Frontal cortex (tissue), 4 donors: ENCODE measurements at places on chromosomes 11 and 22.

DNA sequence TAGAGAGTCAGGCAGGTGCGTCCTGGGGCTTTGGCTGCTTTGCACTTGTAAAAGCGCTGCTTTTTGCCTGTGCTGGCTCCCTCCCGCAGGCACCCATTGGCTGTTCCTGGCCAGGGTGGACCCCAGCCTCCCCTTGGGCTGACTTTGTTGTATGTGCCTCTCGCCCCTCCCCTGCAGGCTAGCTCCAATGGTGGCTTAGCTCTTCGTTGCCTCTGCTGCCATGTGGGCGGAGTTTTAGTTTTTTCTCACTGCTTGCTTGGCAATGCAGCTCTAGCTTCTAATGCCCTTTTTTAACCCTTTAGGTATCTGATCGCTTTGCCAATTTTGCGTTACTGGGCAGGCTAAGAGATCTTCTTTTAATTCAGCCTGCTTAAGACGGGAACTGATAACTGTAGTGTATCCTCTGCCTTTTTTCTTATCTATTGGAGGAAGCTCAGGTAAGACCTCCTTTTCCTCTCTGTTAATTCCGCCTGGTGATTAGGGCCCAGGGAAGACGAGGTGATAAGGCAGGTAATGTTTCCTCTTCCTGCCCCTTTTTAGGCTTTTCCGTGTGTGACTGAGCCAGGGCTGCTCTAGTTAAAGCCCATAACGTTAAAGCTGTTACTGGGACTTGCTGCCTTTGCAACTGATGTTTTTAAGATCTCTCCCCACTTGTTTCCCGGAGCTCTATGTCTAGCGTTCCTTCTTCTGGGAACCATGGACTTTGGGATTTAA is 11.7 kb upstream of the GLYATL1 start:
- no peak for DNase-seq

DNA sequence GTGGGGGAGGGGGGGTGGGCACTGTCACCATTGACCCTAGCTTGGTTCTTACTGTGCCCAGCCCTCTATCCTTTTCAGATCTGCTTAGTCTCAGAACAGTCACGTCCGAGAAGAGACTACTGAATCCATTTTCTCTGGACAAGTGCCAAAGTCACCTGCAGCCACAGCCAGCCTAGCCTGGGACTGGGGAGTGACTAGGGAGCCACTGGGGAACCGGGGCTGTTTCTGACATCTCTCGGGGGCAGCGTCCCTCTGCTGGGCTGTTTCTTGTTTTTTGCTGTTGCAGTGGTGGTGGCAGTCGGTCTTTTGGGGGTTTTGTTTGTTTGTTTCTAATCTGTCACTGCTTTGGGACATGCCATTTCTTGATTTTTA is 8.7 kb downstream of the SLC37A2 start:
- DNase-seq = no peak

DNA sequence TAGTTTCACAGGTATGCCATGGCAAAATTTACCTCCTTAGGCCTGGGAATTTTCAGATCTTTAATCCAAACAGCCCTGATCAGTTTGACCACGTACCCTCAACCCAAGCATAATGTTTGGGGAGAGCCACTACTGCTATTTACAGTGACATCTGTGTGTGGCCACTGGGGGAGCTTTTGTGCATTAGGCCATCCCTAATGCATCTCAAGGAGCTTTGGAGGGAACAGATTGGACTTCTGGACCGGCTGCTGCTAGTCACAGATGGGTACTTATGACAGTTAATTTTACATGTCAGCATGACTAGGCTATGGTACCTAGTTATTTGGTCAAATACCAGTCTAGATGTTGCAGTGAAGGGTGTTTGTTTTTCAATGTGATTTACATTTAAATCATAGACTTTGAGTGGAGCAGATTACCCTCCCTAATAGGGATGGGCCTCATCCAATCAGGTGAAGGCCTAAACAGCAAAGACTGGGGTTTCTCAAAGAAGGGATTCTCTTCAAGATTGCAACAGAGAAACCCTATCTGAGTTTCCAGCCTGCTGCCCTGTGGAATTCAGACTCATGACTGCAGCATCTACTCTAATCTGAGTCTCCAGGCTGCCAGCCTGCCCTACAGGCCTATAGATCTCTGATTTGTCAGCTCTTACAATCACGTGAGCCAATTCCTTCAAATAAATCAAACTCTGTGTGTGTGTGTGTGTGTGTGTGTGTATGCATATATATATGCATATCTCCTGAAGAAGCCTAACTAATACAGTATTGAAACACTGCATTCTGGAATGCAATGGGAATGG is 38.0 kb upstream of the GALNT18 start:
- DNase-seq = no peak

- DNase-seq = no peak
Measured at GRCh38 chr22:43296276-43296902, 46.8 kb downstream of the SCUBE1 start.

- no peak for DNase-seq
Measured at GRCh38 chr11:2924821-2925675, 4.2 kb downstream of the PHLDA2 start.

- DNase-seq = no peak
Measured at GRCh38 chr11:117569911-117570310, 227.1 kb downstream of the DSCAML1 start.

GRCh38 chr11:40974186-40974795 is 485.2 kb downstream of the LRRC4C start:
- no peak for DNase-seq

DNA sequence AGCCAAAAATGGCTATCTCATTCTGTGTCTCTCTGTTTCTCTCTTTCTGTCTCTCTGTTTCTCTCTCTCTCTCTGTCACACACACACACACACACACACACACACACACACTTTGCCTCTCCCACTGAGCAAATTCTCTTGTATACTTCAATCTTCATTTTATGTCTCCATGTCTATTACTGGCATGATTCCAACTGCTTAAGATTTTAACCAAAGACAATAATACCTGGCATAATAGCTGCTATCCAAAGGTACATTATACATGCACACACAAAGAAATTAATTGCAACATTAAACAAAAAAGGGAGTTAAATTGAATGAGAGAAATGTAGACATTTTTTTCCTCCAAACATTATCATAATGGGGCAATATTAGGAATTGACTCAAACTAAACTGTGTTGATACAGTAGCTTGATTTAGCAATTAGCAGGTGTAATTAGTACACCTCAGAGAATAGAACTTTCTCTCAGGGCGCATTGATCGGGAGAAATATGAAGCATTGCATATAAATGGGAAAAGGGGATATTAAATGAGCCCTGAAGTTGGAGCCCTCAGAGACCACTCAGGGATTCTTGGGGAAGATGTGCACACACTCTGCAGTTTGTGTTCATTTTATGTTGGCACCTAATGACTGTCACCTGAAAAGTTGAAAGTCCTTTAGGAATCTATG is 17.4 kb upstream of the SLC1A2 start:
- DNase-seq = no peak

GRCh38 chr11:70834277-70834940 is 418.0 kb downstream of the SHANK2 start:
- DNase-seq = no peak

- no peak for DNase-seq
Measured at GRCh38 chr11:25910086-25910485, 421.8 kb upstream of the ANO3 start.

GRCh38 chr11:91261513-91261912 is 963.1 kb upstream of the FAT3 start:
- no peak for DNase-seq

DNA sequence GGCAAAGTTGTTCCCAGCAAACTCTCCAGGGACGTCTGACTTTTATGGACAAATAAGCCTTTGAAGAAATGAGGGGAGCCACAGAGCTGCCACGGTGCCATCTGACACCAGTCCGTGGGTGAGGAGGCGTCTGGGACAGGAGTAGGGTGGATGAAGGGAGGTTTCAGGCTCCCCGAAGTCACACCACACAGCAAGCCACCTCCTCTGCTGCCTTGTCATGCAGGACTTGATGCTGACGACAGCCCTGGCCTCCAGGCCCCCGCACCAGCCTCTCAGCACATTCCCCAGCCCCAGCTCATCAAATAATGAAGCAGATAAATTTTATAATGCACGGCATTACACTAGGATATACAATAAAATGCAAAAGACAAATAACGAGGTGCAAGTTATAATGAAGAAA is 156.5 kb downstream of the CEP164 start:
- DNase-seq = no peak

DNA sequence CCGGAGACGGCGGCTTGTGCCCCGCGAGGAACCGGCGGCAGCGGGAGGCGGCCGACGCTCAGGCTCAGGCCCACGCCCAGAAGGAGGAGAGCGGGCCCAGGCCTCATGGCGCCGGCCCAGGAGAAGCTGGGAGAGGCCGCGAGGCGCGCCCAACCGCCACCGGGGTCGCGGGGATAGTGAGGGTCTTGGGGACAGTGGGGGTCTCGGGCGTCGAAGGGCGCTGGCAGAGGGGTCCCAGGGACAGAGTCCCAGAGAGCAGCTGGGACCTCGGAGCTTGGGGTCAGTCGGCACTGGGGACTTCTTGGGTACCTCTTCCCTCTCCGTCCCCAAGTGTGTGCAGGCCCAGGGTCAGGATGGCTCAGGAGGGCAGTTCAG is at the start of gene PKDREJ:
Gene PKDREJ (minus strand): TSS at position 128 of the 375 bp plus-strand sequence. CDS start 21 bp downstream, at position 107.
- DNase-seq = no peak

- no peak for DNase-seq
Measured at GRCh38 chr11:16160146-16160545, 196.2 kb downstream of the SOX6 start.

- no peak for DNase-seq
Measured at GRCh38 chr22:19825904-19826618, 28.6 kb downstream of the GNB1L start.

- no peak for DNase-seq
Measured at GRCh38 chr11:33476945-33477606, 219.9 kb downstream of the HIPK3 start.

GRCh38 chr22:40462195-40462984 is 92.0 kb downstream of the SGSM3 start:
- no peak for DNase-seq

GRCh38 chr11:65973439-65974110 is 12.0 kb downstream of the SART1 start:
- DNase-seq = no peak

DNA sequence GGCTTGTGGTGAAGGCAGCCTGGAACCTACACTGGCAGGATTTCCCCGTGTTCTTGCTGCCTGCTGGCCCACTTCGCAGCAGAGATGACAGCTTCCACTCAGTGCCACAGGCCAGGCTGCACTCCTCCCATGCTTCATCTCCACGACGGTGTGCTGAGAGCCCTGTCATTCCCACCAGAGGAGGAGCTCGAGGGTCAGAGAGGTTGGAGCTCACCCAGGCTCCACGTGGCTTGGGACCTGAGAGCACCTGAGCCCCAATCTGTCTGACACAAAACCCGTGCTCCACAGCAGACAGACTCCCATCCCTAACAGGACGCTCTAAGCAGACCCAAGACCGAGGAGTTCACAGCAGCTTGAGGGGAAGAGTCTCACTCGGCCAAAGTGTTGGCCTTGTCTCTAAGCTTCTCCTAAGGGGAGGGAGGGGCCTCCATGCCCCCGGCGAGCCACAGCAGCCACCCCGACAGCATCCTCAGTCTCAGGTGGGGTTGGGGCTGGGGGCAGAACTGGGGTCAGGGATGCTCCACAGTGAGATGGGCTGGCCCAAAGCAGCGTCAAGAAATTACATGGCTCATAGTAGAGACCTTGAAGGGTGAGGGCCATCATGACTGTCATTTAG is 10.7 kb downstream of the LRFN4 start:
- DNase-seq = no peak

DNA sequence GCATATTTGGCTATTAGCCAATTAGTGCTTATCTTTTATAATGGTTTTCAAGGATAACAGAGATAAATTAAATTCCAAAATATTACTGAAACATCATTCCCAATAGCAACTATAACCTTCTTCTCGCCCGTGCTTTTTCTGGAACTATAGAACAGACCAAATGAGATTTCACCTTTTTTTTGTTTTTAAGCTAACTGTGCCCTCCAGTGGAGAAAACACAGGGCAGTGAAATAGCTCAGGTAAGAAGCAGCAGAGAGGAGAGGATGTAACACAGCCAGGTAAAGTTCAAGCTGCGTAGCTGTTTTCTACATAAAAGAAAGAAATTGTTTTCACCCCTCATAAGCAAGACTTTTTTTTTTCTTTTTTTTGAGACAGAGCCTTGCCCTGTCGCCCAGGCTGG is 28.2 kb downstream of the HSD17B12 start:
- DNase-seq = no peak

DNA sequence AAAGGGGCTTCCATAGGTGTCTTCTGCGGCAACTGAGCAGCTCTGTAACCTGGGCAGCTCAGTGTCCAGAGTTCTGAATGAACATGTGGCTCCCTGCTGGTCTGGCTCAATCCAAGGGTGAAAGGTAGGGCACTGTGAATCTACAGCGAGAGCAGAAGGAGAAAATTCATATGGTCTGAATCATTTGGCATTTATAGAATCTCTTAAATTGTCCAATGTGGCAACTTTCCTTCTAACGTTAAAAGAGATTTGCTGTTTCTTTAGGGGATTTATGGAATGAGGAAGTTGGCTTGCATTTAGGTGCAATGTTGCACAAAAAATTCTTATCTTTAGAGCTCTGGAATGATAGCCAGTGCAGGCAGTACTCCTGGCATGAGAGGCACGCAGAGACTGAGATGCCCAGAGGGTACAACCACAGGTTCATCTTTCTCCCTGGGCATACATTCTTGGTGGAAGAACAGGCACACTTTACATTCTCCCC is 17.0 kb downstream of the ATXN10 start:
- no peak for DNase-seq

DNA sequence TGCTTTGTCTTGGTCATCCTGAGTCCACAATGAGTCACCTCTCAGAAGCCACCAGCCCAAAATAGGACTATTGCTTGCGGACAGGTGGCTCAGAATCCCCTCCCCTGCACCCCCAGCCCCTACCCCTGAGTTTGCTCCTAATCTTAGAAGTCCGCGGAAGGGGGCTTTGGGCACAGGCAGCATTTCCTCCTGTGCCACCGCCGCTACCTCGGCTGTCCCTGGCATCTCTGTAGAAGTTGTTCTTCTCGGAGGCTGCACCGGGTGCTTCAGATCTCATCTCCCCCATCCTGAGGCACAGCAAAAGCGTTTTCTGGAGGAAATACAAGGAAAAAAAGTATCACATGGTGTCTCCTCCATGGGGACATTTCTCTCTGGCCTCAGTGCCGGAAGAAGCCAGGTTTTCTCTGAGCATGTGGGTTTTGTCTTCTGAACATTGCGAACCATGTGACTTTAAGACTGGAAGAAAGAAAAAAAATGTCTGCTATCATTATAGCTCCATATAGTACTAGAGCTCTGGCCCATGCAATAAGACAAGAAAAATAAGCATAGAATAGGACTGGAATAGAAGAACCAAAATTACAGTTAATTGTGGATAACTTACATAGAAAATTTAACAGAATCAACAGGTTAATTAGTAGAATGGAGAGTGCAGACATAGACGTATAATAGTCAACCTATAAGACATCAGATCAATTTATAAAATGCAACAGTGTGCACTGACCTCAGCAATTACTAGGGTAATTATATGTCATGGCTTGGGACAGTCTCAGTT is 63.2 kb downstream of the SHISAL1 start:
- DNase-seq = no peak
